ENCODE measurements at places on chromosomes 2 and 18.

GRCh38 chr2:151569167-151569566, 159.5 kb downstream of the RIF1 start:
- peak; percentile 76 for DNase-seq

- DNase-seq: no peak
Measured at GRCh38 chr2:145764631-145765030, 1244.7 kb upstream of the ZEB2 start.

DNA sequence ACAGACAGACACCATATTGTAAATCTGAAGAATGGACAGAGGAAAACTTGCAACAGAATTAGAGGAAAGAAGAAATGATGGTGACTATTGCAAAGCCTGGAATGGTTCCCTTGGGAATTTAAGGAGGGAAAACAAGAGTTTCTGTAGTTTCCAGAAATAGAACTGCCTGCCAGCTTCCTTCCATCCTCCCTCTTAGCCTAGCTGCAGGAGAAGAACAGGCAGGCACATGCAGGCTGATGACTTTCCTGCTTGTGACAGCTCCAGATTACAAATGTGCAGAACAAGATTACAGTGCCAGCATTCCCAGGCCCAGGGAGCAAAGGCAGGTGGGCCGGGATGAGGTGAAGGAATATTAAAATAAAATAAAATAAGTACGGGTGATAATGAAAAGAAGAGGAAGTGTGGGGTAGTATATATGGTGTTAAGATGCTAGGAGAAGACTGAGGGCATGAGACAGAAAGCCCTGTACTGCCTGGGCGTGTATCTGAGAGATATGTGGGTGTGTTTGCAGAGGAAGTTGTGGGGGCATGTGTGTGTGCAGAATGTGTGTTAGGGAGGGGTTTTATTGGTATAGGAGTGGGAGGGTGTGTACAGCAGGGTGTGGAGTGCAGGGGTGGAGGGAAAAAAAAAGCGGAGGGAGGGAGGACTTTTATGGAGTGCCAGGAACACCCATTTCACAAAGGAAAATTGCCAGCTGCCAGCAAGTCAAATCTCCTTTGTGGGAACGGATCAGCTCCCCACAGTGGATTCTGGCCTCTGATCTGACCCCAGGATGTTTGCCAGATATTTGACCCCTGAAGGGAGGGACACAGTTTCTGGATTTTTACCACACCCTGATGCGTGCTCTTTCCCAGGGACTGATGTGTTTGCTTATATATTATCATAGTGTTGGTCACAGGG, 43.9 kb upstream of the NEMP2 start:
- no peak for DNase-seq

GRCh38 chr2:237704501-237705434, 77.4 kb downstream of the LRRFIP1 start:
- no peak for DNase-seq

Data from trophoblast cell (in vitro differentiated cells and primary cell).